Suprapubic skin (tissue), 4 donors: ENCODE measurements at places on chromosomes 16 and 17. TPM values are rescaled to one million over a fixed set of nuclear protein-coding genes. Genes with fewer than 3 reads are reported as not detected.

GRCh38 chr16:19245326-19245925, 40.1 kb upstream of the CLEC19A start:
- no peak overlapping the region for H3K4me3 ChIP-seq
- no peak overlapping the region for H3K27ac ChIP-seq
- no peaks in the 10 kb centered on the region for H3K36me3 ChIP-seq
- no peaks in the 10 kb centered on the region for H3K4me1 ChIP-seq

GRCh38 chr16:63050391-63050790, 1014.2 kb upstream of the CDH8 start:
- no peak overlapping the region for H3K27ac ChIP-seq
- H3K36me3 ChIP-seq: no peaks in the 10 kb centered on the region
- DNase-seq: no peak
- no peak overlapping the region for H3K4me3 ChIP-seq
- no peaks in the 10 kb centered on the region for H3K27me3 ChIP-seq

- H3K36me3 ChIP-seq: no peaks in the 10 kb centered on the region
- H3K27ac ChIP-seq: no peak overlapping the region
- no peaks in the 10 kb centered on the region for H3K4me1 ChIP-seq
- peaks cover 20% of the 10 kb centered on the region for H3K27me3 ChIP-seq
- no peak for DNase-seq
- H3K4me3 ChIP-seq: no peak overlapping the region
Observed at GRCh38 chr17:74643826-74644225, 20.3 kb upstream of the CD300E start.

- no peaks in the 10 kb centered on the region for H3K36me3 ChIP-seq
- no peaks in the 10 kb centered on the region for H3K27me3 ChIP-seq
- no peak overlapping the region for H3K27ac ChIP-seq
- no peak overlapping the region for H3K4me3 ChIP-seq
- DNase-seq: no peak
Observed at GRCh38 chr16:22385196-22385595, 10.8 kb upstream of the CDR2 start.

DNA sequence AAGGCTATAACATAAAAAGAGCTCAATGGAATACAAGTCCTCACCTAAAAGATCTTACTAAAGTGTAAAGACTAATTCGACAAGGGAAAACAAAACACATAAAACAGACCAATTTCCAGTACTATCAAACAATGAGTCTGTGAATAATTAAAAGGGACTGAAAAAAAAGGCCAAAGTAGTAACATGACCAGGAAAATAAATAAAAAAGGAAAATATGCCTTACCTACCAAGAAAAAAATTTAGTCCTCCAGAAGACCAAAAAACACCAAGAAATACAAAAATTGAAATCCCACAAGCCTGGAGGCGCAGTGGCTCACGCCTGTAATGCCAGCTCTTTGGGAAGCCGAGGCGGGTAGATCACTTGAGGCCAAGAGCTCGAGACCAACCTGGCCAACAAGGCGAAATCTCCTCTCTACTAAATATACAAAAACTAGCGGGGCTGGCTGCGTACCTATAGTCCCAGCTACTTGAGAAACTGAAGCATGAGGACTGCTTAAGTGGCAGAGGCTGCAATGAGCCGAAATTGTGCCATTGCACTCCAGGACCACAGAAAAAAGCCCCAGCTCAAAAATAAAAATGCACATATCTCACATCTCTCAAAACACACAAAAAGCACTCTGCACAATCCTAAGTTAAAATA, 60.8 kb downstream of the TEX14 start:
- H3K27me3 ChIP-seq: no peaks in the 10 kb centered on the region
- peaks cover 10% of the 10 kb centered on the region for H3K4me1 ChIP-seq
- peak overlapping the region; percentile 46 for H3K4me3 ChIP-seq
- H3K36me3 ChIP-seq: no peaks in the 10 kb centered on the region

DNA sequence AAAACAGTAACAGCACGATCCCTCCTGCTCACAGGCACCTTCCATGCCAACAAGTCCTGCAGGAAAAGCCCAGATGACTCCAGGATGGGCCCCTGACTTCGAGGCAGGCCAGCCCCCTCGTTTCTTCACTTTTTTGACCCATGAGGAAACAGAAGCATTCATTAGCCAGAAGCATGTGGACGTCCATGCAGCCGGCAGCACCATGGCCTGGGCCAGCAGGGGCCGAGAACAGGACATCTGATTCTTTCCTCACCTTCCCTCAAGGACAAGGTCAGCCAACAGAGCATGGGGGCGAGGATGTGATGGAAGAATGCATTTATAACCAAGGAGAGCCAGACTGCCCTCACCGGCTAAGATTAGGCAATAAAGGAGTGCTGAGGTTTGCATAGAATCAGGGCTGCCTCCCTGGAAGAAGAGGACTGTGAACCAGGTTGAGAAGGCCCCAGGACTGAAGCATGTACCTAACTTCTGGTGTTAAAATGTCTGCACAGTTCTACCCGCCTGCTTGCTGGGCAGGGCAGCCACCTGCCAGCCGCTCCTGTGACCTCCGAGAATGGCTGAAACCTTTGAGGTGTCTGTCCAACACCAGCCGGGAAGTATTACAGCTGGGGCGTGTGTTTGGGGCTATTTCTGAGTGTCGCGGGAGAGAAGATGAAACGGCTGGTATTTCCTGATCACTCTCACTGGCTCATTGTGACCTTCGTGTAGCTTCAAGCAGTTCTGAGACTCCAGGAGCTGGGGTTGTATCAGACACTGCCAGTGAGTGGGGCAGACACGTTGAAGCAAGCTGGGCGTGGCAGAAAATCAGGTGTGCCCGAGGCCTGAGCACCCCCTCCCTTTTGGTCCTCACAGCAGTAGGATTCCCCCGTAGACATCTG, 94.0 kb upstream of the TNRC6C start:
- no peak overlapping the region for H3K4me3 ChIP-seq
- peaks cover 3% of the 10 kb centered on the region for H3K27me3 ChIP-seq
- H3K36me3 ChIP-seq: no peaks in the 10 kb centered on the region
- H3K4me1 ChIP-seq: peaks cover 24% of the 10 kb centered on the region
- H3K27ac ChIP-seq: peak overlapping the region; percentile 31
- no peak for DNase-seq

DNA sequence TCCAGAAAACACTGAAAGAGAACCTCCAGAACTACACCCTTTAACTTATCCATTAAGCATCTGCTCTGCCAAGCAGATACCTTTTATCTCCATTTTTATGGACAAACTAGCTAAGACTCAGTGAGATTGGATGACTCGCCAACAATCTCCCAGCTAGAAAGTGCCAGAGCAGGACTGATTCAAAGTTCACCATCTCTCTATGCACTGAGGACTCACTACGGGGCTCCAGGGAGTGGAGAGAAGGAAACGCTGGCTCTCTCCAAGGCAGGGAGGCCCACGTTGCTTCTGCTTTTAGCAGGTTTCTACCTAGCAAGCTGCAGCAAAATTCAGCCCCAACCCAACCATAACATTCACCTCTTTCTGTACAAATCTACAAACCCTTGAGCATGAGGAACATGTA, 52.8 kb upstream of the ARHGAP44 start:
- no peak overlapping the region for H3K27ac ChIP-seq
- peaks cover 7% of the 10 kb centered on the region for H3K27me3 ChIP-seq
- H3K4me1 ChIP-seq: peaks cover 5% of the 10 kb centered on the region

PITPNM3 gene
- total RNA-seq: 18.1 TPM
